ENCODE measurements at places on chromosomes 3 and 15. TPM values are rescaled to one million over a fixed set of nuclear protein-coding genes. Genes with fewer than 3 reads are reported as not detected.
A peak's percentile ranks its signal among the peaks of the same experiment; 100 is the strongest.

- H3K27ac ChIP-seq: peak overlapping the region; percentile 96
- no peaks in the 10 kb centered on the region for H3K36me3 ChIP-seq
- peaks cover 13% of the 10 kb centered on the region for H3K4me1 ChIP-seq
- peak; percentile 86 for DNase-seq
- peaks cover 30% of the 10 kb centered on the region for H3K27me3 ChIP-seq
Measured at GRCh38 chr3:19146685-19147650, 1.3 kb upstream of the KCNH8 start.

GRCh38 chr3:132135628-132136333 is 101.0 kb upstream of the CPNE4 start:
- H3K27me3 ChIP-seq: peaks cover 29% of the 10 kb centered on the region
- H3K27ac ChIP-seq: no peak overlapping the region

Gene SEMA3B
- 179 TPM for total RNA-seq

Gene CRYGS
- total RNA-seq: 4.4 TPM

DNA sequence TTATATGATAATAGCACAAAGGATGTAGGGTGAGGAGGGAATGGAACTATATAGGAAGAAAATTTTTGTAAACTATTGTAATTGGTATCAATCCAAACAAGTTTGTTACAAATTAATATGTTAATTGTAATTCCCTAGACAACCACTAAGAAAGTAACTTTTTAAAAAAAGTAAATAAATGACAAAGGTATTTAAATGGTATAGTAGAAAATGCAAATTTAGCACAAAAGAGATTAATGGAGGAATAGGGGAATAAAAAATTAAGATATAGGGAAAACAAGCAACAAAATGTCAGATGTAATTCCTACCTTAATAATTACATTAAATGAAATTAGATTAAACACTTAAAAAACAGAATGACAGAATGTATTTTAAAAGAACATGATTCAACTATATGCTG is 60.3 kb downstream of the TIMP4 start:
- H3K36me3 ChIP-seq: peaks cover 2% of the 10 kb centered on the region
- peaks cover 5% of the 10 kb centered on the region for H3K27me3 ChIP-seq
- H3K4me3 ChIP-seq: no peak overlapping the region
- DNase-seq: no peak
- no peak overlapping the region for H3K27ac ChIP-seq
- no peaks in the 10 kb centered on the region for H3K4me1 ChIP-seq

GRCh38 chr3:2727610-2728318 is 382.4 kb downstream of the IL5RA start:
- no peaks in the 10 kb centered on the region for H3K27me3 ChIP-seq
- DNase-seq: no peak
- no peaks in the 10 kb centered on the region for H3K36me3 ChIP-seq
- H3K27ac ChIP-seq: peak overlapping the region; percentile 27
- H3K4me3 ChIP-seq: no peak overlapping the region
- H3K4me1 ChIP-seq: peaks cover 16% of the 10 kb centered on the region

GRCh38 chr3:67550541-67550940 is 103.9 kb downstream of the SUCLG2 start:
- no peaks in the 10 kb centered on the region for H3K36me3 ChIP-seq
- no peak overlapping the region for H3K27ac ChIP-seq
- peaks cover 8% of the 10 kb centered on the region for H3K4me1 ChIP-seq
- H3K27me3 ChIP-seq: no peaks in the 10 kb centered on the region
- H3K4me3 ChIP-seq: no peak overlapping the region

DNA sequence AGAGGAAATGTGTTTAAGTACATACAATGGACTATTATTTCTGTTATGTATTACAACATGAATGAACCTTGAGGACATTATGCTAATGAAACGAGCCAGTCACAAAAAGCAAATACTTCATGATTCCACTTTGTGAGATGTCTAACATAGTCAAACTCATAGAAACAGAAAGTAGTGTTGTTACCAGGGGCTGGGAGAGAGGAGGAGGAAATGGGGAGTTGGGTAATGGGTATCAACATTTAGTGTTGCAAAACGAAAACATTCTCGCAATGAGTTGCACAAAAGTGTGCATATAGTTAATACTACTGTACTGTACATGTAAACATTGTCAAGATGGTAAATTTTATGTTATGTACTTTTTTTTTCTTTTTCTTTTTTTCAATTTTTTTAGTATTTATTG is 194.3 kb downstream of the IL5RA start:
- DNase-seq: no peak
- H3K27ac ChIP-seq: no peak overlapping the region
- peaks cover 20% of the 10 kb centered on the region for H3K36me3 ChIP-seq

GRCh38 chr15:48657950-48658591 is 12.6 kb upstream of the FBN1 start:
- no peak for DNase-seq
- H3K27ac ChIP-seq: peak overlapping the region; percentile 2
- H3K27me3 ChIP-seq: no peaks in the 10 kb centered on the region
- H3K4me3 ChIP-seq: no peak overlapping the region
- no peaks in the 10 kb centered on the region for H3K4me1 ChIP-seq
- H3K36me3 ChIP-seq: no peaks in the 10 kb centered on the region

Gene SLC6A1
- not detected for total RNA-seq

Gene RNU5B-1
- total RNA-seq: 16.2 TPM

DNA sequence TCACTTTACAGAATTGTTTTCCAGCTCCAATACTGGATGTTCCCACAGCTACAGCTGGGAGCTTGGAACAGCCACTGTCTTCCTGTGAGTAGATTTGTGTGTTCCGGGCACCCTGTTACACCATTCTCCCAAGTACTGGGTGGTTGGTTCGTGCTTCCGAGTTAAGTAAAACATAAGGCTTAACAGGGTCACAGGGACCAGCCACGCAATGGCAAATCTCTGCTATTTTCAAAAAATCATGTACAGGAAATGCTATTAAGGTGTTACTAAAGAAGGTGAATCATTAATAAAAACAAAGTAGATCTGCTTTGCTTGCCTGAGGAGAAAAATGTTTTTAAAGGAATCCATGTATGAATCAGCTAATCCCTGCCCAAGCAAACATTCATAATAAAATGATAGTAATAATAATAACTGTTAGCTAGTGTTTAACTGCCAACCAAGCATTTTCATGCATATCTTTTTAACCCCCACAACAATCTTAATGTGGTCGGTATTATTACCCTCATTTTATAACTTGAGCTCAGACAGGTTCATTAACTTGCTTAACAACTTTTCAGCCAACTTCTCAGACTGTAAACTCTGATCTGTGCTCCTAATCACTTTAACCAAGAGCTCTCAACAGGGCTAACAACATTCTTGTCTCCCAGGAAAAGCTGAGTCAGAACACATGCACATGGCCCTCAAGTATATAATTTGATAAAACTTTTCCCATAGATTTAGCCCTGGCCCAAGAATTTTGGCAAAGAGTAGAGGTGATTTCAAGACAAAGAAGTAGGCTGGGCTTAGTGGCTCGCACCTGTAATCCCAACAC is 2.7 kb upstream of the C2CD4A start:
- no peak overlapping the region for H3K4me3 ChIP-seq
- H3K36me3 ChIP-seq: no peaks in the 10 kb centered on the region
- DNase-seq: no peak
- H3K27ac ChIP-seq: no peak overlapping the region
- peaks cover 70% of the 10 kb centered on the region for H3K27me3 ChIP-seq

Gene CAMP
- total RNA-seq: not detected

- H3K27me3 ChIP-seq: no peaks in the 10 kb centered on the region
- H3K4me1 ChIP-seq: no peaks in the 10 kb centered on the region
- H3K36me3 ChIP-seq: peaks cover 48% of the 10 kb centered on the region
Measured at GRCh38 chr3:197854596-197855343, 63.7 kb downstream of the LRCH3 start.

DNA sequence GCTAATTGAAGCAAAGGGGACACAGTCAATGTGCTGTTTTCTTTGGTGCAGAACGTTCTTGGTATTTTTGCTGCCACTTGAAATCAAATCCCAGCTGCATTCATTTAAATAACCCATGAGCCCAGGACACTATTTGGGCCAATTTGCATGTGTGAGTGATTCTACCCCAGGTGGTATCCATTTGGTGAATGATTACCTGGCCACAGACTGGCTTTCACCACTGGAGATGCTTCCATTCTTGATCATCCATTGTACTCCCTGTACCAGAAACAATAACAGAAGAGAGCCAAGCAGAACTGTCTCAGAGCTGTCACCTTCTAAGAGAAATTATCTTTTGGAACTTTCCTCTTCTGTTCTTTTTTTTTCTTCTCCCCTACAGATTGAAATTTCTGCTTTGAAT is 139.7 kb upstream of the RARB start:
- no peak overlapping the region for H3K4me3 ChIP-seq
- peaks cover 58% of the 10 kb centered on the region for H3K4me1 ChIP-seq
- H3K27me3 ChIP-seq: no peaks in the 10 kb centered on the region
- H3K27ac ChIP-seq: peak overlapping the region; percentile 72

- H3K27me3 ChIP-seq: no peaks in the 10 kb centered on the region
- DNase-seq: no peak
- H3K4me1 ChIP-seq: no peaks in the 10 kb centered on the region
- H3K36me3 ChIP-seq: peaks cover 16% of the 10 kb centered on the region
Measured at GRCh38 chr3:136042608-136043221, 77.2 kb downstream of the PPP2R3A start.

GRCh38 chr15:70539912-70540530 is 223.3 kb downstream of the UACA start:
- no peak for DNase-seq
- no peaks in the 10 kb centered on the region for H3K36me3 ChIP-seq
- no peak overlapping the region for H3K4me3 ChIP-seq
- peaks cover 29% of the 10 kb centered on the region for H3K27me3 ChIP-seq

- no peak overlapping the region for H3K27ac ChIP-seq
- no peaks in the 10 kb centered on the region for H3K27me3 ChIP-seq
- no peaks in the 10 kb centered on the region for H3K36me3 ChIP-seq
- no peak overlapping the region for H3K4me3 ChIP-seq
- H3K4me1 ChIP-seq: no peaks in the 10 kb centered on the region
- DNase-seq: no peak
Measured at GRCh38 chr15:52730173-52730572, 51.0 kb upstream of the ATOSA start.

- H3K4me3 ChIP-seq: no peak overlapping the region
- no peak for DNase-seq
- H3K36me3 ChIP-seq: peaks cover 14% of the 10 kb centered on the region
- H3K4me1 ChIP-seq: peaks cover 24% of the 10 kb centered on the region
- H3K27ac ChIP-seq: peak overlapping the region; percentile 24
Measured at GRCh38 chr3:128226186-128226725, 73.0 kb downstream of the EEFSEC start.

DNA sequence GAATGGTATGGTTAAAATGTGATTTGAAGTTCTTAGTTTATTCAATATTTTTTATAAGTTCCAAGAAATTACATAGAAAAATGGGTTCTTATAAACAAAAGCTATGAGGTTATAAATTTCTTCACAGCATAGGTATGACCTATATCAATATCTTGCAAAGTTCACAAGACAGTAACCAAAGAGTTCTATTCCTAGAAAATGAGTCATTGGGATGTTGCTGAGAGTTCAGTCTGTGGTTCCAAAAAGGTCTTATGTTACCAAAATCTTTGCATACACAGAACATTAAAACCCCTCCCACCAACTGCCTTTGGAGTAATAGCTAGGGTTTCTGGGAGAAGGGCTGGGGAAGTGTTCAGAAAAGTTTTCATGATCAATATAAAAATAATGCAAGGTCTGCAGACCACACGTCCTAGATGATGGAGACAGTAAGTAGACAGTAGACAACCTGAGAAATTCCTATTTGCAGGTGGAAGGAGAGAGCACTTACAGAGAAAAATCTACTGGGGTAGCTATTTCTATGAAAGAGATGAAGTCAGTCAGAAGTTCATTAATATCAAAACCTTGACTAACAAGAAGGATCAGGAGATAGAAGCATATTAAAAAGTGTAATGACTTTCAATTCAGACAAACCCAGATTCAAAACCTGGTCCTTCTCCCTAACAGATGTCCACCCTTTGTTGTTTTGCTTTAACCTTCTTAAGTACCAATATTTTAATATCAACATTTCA is 279.3 kb downstream of the KCNH8 start:
- no peaks in the 10 kb centered on the region for H3K36me3 ChIP-seq
- no peaks in the 10 kb centered on the region for H3K4me1 ChIP-seq
- no peak overlapping the region for H3K4me3 ChIP-seq
- peaks cover 6% of the 10 kb centered on the region for H3K27me3 ChIP-seq

DNA sequence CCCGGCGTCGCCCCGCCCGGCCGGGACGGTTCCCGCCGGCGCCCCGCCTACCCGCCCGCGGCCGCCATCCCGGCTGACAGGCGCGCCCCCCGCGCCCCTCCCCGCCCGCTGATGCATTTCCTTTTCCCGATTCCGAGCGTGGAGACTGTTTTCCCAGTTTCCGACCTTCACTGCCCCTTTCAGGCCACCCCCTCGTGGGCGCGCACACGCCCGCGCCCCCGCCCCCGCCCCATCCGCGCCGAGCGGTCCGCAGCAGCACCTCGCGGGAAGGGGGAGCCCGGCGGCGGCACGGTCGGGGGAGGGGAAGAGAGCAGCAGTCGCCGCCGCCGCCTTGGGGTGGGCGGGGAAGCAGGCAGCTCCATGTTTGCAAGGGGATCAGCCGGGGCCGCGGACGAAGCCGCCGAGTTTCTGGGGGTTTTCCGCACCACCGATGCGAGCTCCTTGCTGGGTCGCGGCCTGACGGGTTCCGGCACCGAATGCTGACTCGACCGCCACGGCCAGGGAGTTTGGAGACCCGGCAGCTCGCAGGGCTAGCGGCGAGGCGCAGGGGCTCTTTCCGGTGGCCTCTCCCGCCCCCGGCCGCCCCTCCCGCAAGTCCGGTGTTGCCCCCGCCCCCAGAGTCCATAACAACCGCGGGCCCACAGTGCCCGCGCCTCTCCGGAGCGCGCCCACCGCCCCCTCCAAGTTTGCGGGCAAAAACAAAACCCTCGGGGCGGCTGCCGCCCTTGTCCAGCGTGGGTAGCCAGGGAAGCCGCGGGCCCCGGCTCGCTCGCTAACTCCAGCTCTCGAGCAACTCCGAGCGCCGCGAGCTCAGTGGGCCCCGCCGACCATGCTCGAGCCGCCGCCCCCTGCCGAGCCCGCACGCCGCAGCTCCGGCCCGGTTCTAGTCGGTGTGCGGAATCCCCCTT is 3.2 kb upstream of the SIN3A start:
- no peaks in the 10 kb centered on the region for H3K27me3 ChIP-seq
- DNase-seq: peak; percentile 71
- no peaks in the 10 kb centered on the region for H3K36me3 ChIP-seq
- H3K4me1 ChIP-seq: peaks cover 19% of the 10 kb centered on the region

Gene CAPN3
- 12.2 TPM for total RNA-seq

DNA sequence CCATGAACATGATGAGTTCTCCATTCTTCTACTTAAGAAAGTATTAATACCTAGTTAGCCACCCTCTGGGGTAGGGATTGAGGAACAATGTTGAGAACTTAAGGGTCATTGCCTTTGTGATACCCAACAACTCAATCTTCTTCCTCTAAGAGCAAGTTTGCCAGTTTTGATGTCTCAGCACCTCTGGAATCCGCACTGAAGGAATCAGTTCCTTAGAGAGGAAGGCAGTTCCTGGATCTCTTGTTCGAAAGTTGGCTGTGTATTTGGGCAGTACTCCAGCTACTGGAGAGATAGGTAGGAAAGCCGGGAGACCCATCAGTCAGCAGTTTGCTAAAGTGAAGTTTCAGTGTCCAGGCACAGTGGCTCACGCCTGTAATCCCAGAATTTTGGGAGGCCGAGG is 35.6 kb upstream of the MTHFS start:
- H3K27me3 ChIP-seq: peaks cover 14% of the 10 kb centered on the region
- H3K27ac ChIP-seq: no peak overlapping the region
- H3K4me3 ChIP-seq: no peak overlapping the region
- no peaks in the 10 kb centered on the region for H3K36me3 ChIP-seq
- no peak for DNase-seq

Gene DZIP1L
- 26.5 TPM for total RNA-seq

Gene HESX1
- total RNA-seq: 2.4 TPM

Measured in mesothelial cell of epicardium (in vitro differentiated cells).